OCI-LY7 (cell line): ENCODE measurements at places on chromosomes 2 and 18. TPM values are rescaled to one million over a fixed set of nuclear protein-coding genes. Genes with fewer than 3 reads are reported as not detected.

RGPD6 gene
- total RNA-seq, result 0.38 and 0.68 TPM in 2 replicates

DNA sequence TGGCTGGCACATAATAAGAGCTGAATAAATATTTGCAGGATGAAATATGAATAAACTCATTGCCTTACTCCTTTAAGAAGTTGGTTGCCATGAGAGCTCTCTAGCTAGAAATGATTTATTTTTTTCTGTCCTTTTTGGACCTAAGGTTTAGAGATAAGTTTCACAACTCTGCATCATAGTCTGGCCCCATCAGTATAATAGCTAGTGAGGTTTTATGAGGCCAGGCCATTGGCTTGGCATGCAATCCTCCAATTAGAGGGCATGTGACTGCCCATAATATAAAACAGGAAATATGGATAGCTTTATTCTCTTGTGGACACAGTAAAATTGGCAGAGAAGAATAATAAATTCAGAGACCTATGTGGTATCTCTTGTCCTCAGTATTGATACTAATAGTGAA is 26.2 kb upstream of the INSIG2 start:
- DNase-seq, result no peak

DNA sequence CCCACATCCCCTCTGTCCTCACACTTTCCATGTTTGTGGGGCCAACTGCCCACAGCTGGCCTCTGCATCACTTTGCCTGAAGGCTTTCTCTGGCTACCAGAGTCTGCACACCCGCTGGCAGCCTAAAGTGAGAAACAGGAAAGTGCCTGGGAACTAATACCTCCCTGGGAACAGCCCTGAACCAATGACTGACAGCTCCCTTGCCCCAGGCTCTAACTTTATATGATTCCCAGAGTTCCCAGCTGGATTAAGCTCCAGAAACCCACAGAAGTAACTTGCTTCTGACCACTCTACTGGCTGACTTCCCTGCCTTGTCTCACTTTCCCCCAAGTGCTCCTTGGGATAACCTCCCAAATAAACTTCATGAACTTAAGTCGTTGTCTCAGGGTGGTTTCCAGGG is 159.6 kb upstream of the LMAN1 start:
- no peak for DNase-seq

- DNase-seq, result no peak
These were observed 291.5 kb downstream of the LRATD1 start for GRCh38 chr2:14923820-14924580.

GRCh38 chr18:45167631-45168280 is 447.5 kb upstream of the SLC14A2 start:
- no peak for DNase-seq
